ENCODE measurements at places on chromosomes 7 and 10.

- no peak for DNase-seq
These were observed 118.3 kb downstream of the ZNF37A start for GRCh38 chr10:38212460-38212859.

DNA sequence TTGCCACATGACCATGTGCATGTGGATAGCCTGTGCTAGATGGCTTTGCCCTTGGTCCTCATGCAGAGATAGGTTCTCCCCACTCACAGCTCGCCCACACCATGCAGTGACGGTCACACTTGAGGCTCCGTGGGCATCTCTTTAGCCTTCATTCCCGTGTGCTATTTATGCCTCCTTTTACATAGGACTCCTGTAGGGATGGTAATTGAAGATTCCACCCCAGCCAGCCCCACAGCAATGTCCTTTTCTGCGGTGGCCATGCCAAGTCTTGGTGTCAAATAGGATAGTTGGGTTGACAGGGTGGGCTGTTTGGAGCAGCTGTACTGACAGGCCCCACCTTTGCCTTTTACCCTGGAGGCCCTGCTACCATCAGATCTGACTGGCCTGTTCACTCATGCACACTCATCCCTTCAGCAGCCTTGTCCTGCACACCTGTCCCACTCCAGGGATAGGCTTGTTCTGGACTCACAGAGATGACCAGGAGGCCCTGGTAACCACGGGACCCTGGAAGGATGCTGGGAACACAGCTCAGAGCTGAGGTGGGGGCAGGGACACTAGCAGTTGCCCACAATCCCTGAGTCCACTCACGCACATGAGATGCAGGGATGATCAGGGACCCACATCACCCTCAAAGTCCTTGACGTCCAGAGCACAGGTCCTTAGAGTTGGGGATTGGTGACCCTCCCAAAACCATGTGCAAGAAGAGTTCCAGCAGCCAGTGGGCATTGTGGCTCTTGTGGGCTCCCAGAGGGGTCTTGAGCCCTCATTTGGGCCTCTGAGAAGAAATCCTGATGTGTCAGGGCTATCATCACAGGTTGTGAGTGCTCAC is 71.2 kb downstream of the ADCY1 start:
- no peak for DNase-seq

GRCh38 chr10:125882596-125882995 is 1.5 kb upstream of the DHX32 start:
- no peak for DNase-seq

GRCh38 chr10:59825932-59826331 is 72.7 kb upstream of the MRLN start:
- no peak for DNase-seq

- no peak for DNase-seq
These were observed 89.3 kb downstream of the NPSR1 start for GRCh38 chr7:34747176-34747781.

GRCh38 chr7:50557099-50557498 is 8.1 kb downstream of the DDC start:
- DNase-seq, result no peak

DNA sequence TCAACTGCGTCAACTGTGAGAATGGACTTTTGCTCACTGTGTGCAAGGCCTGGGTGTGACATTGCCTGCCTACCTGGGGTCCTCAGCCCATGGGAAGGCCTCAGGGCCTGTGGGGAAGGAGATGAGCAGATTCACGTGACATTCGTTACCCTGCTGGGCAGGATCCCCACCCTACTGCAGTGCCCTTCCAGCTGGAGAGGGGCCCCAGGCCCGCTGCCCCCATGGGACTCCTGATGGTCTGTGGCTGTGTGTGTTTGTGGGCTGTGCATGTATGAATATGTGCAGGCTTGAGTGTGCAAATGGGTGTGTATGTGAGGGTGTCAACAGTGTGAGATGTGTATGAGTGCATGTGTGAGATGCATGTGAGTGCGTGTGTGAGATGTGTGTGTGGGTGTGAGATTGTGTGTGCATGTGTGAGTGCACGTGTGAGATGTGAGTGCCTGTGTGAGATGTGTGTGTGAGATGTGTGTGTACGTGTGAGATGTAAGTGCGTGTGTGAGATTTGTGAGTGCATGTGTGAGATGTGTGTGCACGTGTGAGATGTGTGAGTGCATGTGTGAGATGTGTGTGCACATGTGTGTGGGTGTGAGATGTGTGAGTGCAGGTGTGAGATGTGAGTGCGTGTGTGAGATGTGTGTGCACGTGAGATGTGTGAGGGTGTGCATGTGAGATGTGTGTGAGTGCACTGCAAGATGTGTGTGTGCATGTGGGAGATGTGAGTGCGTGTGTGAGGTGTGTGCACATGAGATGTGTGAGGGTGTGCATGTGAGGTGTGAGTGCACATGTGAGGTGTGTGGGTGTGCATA is 29.7 kb downstream of the PPIF start:
- no peak for DNase-seq

DNA sequence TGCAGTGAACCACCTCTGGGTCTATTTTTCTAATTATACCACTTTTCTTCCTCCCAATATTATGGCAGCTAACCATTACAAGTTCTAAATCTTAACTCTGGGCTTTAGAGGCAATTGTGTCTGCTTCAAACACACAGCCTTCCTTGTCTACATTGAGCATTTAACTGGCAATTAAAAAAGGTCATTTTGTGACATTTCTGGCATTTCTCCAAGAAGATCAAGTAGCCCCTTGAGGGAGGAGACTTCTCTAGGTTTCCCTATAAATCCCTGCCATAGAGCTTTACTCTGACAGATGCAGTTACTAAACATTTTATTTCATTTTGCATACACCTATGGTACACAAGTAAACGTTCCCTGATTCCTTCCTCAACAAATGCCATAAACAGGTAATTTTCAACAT is 33.4 kb upstream of the FAM133B start:
- DNase-seq, result no peak

DNA sequence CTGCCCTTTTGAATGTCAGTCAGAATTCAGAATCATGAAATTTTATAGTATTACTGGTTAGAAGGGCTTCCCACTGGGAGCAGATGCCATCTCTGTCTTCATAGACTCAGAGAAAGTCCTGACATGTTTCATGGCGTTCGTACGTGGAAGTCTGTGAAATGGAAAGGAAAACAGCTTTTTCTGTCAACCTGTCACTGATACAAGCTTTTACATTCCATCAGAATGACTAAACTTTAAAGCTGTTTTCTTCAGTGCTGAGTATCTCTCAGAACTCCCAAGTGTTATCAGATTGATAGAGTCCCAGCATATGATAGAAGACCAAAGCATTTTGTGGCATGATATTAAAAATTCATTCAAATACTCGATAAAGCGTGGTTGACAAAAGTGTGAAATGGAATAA is 726.7 kb upstream of the GALNT17 start:
- DNase-seq, result no peak

DNA sequence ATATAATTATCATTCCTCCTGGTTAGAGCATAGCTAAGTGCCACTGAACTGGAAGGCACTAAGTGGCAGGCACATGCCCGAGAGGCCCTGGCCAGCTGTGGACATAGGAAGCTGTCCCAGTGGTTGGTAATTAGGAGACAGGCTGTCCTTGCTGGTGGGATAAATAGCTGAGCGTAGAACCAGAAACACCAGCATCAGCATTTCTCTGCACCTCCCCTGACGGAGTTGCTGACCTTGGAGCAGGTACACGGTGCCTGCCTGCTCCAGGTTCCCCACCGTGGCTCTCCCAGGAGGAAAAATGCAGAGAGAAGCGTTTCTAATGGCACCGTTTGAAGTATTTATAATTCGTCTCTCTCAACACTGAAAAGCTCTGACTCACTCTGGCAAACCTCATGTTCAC is 5.6 kb upstream of the ABLIM1 start:
- no peak for DNase-seq

DNA sequence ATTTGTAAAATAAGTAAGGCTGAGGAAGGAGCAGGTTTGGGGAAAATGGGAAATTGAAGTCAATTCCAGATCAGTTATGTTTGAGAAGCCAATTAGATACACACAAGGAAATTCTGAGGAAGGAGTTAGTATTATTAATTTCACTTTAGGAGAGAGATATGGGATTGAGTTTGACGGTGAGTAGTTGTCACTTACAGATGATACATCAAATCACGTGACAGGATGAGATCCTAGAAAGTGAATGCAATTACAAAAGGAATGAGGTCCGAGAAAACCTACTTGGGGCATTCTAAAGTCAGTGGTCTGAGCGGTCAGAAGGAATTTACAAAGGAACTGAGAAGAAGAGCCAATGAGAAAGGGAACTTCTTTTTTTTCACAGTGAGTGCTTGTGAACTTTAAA is 364.3 kb upstream of the TMEM229A start:
- DNase-seq, result no peak

GRCh38 chr10:52706332-52707070 is 66.1 kb downstream of the MBL2 start:
- DNase-seq, result no peak

DNA sequence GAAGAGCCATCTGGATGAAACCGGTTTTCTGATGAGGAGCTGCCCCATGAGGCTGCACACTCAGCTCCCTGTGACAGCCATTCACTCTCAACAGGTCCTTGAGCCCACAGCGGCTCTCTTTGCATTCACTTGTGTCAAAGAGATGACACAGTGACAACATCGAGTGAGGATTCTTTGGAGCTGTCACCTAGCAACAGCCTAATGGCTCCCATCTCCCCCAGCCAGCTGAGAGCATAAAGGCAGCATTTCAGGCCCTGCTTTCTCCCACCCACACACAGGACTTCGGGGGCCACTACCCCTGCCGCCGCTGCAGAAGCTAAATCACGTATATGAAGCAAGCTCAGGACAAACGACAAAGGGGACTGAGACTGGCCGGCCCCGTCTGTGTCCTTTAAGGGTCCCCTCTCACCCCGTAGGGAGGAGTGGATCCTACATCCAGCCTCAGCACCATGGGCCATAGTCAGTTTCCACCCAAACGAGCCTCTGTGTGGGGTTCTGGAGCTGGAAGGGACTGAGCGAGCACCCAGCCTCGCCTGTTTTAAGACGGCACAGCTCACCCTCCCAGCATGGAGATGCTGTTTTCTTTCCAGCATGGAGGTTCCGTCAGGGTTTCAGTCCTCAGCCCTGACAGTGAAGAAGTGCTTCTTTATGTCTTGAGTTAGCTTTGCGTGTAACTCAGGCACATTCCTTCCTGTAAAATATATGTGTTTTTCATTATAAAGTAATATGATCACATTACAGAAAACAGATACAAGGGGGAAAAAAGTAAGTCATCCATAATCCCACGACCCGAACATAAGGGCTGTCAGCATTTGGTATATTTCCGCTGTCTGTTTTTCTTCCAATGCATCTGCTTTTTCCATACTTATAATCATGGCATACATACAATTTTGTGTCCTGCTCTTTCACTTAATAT is 4.9 kb downstream of the CPA4 start:
- no peak for DNase-seq

DNA sequence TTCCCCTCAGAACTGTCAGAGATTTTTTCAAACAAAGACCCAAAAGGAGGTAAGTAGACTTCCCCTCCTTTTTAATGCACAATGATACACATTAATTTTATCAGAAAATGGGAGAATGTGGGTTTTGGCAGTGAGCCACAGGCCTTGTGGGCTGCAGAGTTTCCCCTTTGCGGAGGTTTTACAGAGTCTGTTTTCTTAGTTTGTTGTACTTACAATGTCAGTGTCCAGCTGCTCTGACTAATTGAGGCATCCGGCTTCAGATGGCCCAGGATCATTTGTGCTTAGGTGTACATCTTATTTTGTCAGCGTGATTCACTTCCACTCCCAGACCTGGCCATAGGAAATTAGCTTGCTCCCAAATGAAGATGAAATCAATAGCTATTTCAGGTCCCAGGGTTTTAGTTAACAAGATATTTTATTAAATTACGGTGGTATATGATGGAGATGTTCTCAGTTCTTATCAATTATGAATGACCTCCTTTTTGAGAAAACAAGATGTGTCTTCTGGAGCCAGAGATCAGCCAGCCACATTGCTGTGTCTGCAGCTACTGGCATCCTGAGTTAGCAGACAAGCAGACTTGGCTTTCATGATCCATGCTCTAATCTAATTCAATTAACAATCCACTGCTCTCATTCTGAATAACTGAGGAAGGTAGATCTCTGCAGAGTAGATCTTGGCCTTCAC is 1086.6 kb upstream of the SORCS1 start:
- DNase-seq, result no peak

DNA sequence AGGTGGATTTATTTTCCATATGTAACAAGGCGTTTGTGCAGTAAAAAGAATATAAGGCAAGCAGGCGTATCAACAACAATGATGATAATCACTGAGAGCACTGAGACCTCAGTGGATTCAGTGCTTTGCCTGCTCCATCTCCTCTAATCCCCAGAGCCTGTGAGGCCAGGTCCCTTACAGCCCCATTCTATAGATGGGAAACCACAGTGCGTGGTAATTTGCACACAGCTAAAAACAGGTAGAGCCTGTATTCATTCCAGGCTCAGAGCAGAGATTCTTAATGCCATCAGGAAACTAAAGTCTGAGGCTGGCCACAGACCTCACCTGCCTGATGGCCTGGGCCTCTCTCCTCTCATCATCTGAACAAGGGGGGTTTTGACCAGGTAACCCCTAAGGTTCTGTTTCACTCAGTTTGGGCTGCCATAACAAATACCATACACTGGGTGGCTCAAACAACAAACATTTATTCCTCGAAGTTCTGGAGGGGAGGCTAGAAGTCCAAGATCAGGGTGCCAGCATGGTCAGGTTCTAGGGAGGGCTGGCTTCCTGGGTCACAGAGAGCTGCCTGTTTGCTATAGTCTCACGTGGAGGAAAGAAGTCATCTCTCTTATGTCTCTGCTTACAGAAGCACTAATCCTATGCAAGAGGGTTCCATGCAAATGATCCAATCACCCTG is 10.3 kb upstream of the RASSF4 start:
- DNase-seq, result no peak

- no peak for DNase-seq
These were observed 201.7 kb upstream of the PTN start for GRCh38 chr7:137545059-137545716.

DNA sequence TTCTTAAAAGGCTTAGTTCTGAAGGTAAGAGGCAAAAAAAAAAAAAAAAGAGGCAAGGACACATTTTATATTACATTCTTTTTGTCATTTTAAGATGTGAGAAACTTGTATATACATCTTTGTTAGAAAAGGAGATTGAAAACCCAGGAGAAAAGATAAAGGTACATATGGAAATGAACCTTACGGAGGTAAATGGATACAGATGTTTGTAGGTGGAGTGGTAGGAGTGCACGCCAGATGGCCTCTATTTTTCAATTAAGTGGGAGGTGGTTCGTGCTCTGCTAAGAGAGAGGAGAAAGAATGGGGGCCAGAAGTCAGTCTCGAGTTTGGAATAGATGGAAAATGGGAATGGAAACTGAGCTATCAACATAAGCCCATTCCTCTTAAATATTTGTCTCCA is 622.5 kb upstream of the GHITM start:
- no peak for DNase-seq

GRCh38 chr7:130891254-130892094 is 157.5 kb upstream of the KLF14 start:
- DNase-seq, result no peak

- no peak for DNase-seq
These were observed 25.2 kb upstream of the AGK start for GRCh38 chr7:141525973-141526514.

- DNase-seq, result no peak
These were observed 73.0 kb upstream of the LEP start for GRCh38 chr7:128167791-128168666.

- DNase-seq, result no peak
These were observed 56.7 kb downstream of the BTAF1 start for GRCh38 chr10:91980319-91980718.
